ENCODE measurements at places on chromosomes 7 and 10.

- no peak for DNase-seq
These were observed 53.7 kb downstream of the PFKFB3 start for GRCh38 chr10:6256439-6256838.

GRCh38 chr7:140084142-140084655 lies 21.4 kb upstream of the PARP12 start:
- DNase-seq: no peak

- no peak for DNase-seq
These were observed 98.9 kb downstream of the NEURL1 start for GRCh38 chr10:103592186-103593021.

GRCh38 chr7:85634951-85635350 lies 448.1 kb upstream of the SEMA3D start:
- DNase-seq: no peak

GRCh38 chr10:104527013-104527412 lies 114.1 kb upstream of the SORCS3 start:
- no peak for DNase-seq

DNA sequence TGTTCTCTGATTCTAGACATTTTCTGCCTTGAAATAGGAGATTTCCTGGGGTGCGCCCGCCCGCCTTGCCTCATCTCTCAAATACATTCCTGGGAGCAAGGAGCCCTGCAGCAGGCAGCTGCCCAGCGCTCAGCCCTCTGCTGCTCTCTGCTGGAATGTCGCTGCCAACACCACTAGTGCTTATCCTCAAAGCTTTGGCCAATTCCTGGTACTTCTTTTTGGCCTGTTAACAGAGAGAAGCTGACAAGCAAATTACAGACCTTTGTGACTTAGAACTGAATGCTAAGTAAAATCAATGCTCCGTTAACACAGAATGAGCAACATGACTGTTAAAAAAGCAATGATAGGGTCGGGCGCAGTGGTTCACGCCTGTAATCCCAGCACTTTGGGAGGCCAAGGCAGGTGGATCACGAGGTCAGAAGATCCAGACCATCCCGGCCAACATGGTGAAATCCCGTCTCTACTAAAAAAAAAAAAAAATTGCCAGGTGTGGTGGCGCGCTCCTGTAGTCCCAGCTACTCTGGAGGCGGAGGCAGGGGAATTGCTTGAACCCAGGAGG lies 41.9 kb upstream of the SYPL1 start:
- DNase-seq: peak; percentile 82

DNA sequence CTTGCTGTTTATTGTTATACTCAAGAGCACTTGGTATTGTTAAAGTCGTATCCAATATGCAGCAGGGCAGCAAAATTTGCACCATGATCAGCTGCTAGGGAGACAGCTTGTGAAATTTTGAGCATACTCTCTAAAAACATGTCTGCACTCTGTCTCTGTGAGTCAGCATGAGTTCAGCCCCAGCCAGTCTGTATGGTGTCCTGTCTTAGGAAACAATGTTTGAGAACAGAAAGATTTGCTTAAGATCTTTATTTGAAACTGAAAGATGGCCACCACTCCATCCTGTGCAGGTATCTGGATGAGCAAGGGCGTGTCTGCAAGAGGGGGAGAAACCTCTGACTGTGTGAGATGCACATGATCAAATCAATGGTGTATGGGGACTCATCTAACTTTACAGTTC lies 97.1 kb downstream of the GNAI1 start:
- no peak for DNase-seq

- no peak for DNase-seq
These were observed 87.6 kb upstream of the IL6 start for GRCh38 chr7:22639396-22639795.

- no peak for DNase-seq
These were observed 329.2 kb downstream of the BBS9 start for GRCh38 chr7:33458581-33458980.

GRCh38 chr7:38411404-38411803 lies 138.0 kb upstream of the TARP start:
- DNase-seq: no peak

DNA sequence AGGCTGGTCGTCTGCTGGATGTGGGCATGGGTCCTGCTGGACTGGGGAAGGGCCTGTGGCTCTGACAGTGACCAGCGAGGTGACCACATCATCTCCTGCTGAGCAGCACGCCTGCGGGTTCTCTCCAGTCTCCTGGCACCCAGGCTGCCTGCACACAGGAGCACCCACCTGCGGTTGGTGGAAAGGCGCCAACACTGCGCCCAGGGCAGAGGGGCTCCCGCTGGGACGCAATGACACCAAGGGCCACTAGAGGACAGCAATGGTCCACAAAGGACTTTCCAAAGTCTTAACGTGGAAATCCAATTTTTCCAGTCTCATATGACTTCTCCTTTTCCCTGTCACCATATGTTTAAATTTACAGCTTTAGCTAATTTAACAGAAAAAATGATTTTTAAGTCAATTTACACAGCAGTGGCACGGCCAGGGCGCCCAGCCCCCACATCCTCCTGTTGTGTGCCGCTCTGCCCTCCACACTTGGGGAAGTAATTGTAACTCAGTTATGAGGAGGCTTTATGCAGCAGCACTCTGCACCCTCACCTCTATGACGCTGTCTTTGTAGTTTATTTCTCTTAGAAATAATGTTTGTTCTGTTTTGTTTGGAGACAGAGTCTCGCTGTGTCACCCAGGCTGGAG lies 38.1 kb downstream of the CFAP46 start:
- no peak for DNase-seq

- no peak for DNase-seq
These were observed 73.2 kb upstream of the ST8SIA6 start for GRCh38 chr10:17527514-17528146.

DNA sequence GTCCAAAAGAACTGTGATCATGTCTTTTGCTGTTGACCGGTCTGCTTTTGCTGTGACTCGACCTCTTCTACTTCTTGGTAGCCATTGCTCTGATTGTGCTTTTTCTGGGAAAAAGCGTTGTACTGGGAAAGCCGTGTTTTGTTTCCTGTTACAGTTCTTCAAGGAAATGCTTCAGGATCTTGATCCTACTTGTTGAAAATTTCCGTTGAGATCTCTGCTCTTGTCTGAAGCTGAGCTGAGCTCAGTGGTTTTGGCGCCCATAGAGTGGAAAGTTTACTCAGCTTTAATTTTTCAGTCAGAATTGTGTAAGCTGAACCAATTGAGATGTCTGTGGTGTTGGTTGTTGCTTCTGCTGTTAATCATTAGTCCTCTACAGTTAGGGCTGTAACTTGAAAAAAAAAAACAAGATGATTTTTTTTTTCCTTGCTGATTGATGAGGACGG lies 302.2 kb downstream of the CCDC3 start:
- no peak for DNase-seq

DNA sequence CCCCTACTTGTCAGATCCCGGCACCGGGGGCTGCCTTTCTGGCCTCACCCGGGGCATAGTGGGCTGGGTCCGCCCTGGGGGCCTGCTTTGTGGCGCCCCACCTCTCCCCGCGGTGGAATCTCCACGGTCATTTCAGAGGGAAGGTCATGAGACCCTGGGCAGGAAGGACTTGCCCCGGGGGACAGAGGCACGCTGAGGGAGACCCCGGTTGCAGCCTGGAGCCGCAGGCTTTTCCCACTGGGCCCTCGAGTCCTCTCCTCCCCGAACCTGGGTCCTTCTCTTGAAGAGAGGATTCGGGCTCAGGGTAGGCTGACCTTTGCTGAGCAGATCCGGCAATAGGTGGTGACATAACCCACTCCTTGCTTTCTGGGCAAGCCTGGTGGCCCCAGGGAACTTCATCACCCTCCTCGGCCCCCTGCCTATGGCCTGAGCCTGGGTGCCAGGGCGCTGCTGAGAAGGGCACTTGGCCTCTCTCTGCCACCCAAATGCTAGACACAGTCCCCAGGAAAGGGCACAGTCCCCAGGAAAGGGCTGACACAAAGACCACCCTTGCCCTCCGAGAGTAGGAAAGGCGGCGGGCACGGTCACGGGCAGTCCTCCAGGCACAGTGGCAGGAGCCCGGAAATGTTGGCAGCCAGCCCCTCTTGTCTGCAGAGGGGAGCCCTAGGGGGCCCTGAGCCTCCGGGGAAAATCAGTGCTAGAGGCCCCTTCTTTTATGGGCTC lies 36.2 kb downstream of the FKBP6 start:
- no peak for DNase-seq

DNA sequence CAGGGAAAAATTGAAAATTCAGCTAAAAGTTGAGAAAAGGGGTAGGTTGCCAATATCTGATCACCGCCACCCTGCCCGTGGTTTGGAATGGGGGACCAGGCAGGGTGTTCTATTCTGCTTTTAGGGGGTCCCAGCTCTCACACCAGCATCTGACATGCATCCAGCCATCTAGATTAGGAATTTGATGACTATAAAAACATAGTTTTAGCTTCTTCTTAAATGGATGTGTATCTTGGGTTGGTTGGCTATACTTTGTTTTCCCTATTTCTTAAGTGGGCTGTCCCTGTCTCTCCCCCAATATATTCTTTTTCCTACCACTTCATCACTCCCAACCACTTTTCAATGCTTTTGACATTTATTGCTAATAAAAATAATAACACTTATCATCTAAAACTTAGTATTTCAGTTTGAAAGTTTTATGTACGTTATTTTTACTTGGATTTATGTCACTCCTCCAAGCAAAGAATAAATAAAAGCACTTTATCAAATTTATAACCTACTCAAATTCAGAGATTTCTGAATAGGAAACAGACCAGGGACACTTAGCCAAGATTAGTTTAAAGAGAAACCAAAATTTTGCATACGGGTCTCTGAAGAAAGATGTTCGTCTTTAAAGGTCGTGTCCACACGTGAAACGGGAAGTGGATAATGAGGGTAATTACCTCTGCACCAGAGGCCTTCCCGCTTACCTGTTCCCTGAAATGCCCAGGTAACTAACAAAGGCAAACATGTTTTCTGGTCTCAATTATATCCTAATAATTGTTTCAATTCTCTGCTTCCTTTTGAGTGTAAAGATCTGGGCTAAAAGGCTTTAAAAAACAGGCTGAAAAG lies 233.2 kb upstream of the AUTS2 start:
- DNase-seq: no peak

GRCh38 chr10:58956926-58957325 lies 219.5 kb upstream of the PHYHIPL start:
- DNase-seq: no peak

DNA sequence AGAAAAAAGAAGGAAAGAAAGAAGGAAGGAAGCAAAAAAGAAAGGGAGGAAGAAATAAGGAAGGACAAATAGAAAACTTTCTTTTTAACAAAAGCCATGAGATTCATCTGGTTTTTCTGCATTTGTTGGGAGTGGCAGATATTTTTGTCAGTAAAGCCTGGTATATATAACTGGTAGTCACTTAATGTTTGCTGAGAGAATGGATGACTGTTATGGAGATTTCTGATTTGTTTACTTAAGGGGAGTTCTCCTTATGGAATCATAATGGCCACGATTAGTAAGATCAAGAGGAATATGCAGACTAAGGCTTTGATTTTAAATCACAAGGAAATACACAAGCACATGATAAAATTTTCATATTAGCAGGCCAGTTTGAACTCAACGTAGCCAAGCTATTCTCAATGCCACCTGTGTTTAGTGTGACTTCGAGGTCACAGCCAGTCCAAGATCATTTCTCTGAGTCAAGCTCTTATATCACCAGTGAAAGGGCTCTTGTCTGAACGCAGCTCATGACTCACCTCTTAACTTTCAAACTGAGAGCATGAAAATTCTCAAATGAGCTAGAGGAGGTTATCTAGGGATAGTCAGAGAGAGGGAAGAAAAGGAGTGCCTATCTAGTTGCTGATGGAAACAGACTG lies 445.1 kb upstream of the ZMIZ1 start:
- DNase-seq: no peak

- no peak for DNase-seq
These were observed 132.3 kb downstream of the THSD7A start for GRCh38 chr7:11699666-11700065.

DNA sequence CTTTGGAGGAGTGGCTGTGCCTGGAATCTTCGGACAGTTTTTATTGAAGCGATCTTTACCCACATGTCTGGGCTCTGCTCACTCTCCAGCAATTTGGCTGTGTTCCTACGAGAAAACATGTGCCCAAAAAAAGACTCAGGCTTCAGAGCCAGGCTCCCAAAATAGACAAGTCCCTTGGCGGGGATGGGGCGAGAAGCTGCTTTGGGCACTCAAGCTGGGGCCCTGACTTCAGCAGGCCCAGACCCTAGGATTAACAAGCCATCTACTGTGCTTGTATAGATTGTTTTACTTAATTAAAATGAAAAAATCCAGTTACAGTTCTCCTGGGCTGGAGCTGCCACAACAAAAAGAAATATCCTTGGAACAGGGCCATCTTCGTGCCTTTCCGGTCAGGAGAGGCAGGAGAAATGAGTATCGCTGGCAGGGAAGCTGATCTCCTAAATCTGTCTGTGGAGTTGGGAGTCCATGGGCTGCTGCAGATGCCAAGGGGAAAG lies 51.4 kb upstream of the PDCD4 start:
- peak; percentile 35 for DNase-seq

GRCh38 chr10:70272925-70273316 lies 10.9 kb downstream of the NPFFR1 start:
- DNase-seq: no peak

- no peak for DNase-seq
These were observed 376.4 kb downstream of the HTR7 start for GRCh38 chr10:90481326-90481923.

DNA sequence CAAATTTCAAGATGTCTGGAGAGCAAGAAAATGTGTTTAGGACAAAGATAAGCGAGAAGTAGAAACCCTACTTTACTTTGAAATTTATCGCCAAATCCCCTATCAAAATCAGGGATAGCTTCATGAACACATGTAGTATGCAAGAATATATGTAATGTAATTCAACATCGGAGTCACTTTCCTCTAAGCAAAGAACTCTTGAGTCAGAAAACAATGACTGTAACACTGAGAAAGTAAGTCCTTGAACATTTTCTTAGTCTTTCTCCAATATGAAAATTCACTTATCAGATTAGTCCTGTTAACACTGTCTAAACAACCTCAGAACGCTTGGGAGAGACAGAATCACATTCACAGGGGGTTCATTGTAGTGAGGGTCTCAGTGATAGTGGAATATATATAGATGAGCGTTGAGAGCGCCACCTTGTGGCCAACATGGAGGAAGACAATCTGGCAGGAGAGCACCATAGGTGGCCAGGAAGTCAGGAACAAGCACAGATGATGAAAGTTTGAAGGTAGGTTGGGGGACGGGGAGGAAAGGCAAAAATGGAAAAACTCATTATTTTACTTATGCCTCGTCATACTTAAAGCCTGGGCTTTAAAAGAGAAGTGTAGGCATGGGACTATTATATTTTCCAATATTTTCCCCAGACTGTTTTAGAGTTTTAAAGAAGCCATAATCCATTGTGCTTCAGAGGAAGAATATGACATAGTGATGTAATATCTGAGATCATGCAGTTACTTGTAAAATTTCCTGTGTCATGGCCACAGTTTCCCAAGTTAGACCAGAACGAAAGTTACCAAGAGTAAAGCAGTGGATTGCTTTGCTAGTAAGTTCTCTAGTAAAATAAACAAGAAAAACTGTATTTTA lies 115.5 kb upstream of the GNAI1 start:
- DNase-seq: peak; percentile 1

Measured in hippocampal formation (tissue), 2 donors.